B cell (primary cell): ENCODE measurements at places on chromosomes 5 and 9.
A peak's percentile ranks its signal among the peaks of the same experiment; 100 is the strongest.

DNA sequence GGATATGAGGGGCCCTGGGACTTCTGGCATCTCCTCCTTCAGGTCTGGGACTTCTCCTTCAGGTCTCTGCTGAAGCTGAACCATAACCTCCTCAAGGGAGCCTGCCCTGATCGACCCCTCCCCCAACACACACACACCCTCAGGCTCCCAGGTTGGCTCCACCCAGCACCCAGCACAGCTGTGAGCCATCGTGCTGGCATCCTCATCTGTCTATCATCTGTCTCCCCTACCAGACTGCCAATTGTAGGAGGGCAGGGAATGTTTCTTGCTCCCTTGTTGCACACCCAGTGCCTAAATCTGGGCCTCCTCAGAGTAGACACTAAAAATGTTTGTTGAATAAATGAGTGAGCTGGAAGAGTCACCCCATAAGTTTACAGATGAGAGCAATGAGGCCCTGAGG lies 71.4 kb downstream of the LRSAM1 start:
- DNase-seq, result no peak

DNA sequence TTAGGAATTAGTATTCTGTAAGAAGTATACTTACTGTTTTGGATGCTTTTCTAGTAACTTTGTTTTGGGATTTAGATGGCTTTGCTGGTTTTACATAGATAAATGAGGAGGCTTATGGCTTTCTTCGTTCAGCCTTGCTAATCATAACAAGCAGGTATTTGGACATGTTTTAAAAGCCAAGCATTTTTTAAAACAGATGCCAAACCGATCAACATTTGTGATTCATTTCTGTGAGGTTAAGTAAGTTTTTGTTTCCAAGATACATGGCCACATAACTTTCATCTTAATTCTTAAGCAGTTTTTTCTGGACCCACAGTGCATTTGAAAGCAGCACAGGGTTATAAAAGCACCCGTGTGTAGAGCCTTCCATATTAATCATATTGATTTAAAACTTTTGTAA lies 21.7 kb downstream of the TARS1 start:
- DNase-seq, result no peak

- DNase-seq, result no peak
These were observed 15.6 kb downstream of the LHX6 start for GRCh38 chr9:122213102-122213588.

DNA sequence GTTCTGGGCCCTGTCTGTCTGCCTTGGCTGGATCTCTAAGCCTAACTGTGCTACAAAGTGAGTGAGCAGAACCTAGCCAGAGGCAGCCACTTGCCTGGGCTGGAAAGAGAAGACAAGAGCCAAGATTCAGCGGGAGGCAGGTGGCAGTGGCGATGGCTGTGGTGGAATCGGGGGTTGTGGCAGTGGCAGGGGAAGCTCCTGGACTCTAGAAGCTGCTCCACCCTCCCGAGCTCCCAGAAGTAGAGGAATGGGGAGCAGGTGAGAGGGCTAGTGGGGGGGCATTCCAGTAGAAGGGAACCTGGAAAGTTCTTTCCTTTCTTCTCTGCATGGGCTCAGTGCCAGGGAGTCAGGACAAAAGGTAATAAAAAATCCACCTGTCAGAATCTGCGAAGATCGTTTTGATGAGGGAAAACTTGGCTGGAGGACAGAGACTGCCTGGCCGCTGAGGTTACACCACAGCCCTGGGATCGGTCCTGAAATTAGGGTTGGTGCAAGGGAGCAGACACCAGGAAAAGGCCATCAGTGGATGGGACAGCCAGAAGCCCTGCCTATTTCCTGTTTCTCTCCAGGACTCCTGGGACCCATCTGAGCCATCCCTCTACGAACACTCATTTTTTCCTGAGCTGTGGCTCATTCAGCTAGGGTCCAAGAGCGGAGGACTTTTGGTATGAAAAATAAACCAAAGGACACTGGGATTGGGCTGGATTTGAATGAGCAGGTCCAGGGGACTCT lies 1.6 kb downstream of the CRAT start:
- no peak for DNase-seq

DNA sequence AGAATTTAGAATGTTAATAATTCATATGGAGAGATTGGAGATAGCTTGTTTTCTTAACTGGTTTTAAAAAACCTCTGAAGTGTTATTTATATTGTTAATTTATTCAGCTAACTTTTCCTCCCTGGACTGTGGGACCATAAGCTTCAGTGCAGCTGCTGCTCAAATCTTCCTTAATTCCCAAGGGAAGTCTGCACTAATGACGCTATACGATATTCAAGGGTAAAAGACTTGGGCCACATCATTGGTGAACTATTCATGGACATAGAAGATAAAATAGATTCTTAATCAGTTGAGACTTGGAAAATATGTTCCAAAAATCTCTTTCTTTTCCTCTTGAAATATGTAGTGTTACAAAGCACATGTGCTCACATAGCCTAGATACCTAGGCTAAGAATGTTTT lies 31.1 kb upstream of the GAS1 start:
- DNase-seq, result no peak

DNA sequence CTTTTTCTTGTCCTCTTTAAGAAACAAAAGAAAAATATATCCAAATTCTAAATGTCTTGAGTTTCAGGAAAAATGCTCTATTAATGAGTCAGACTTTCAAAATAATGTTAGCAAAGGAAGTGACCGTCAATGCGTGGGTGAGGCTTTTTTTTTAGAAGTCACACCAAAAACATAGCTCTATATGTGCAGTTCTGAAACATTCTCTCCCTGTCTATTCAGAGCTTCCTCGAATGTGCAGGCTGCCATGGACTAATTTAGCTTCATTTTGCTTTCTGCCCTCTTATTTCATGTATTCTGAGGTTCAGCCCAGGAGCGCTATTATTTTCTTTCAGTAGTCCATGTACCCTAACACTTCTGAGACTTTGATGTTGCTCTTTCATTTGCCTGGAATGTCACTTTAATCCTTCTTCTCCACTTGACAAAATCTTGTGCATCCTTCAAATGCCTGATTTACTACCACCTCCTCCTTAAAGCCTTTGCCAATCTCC lies 72.5 kb upstream of the RASA1 start:
- DNase-seq, result no peak

GRCh38 chr5:124655921-124656511 lies 90.4 kb downstream of the ZNF608 start:
- peak; percentile 62 for DNase-seq

DNA sequence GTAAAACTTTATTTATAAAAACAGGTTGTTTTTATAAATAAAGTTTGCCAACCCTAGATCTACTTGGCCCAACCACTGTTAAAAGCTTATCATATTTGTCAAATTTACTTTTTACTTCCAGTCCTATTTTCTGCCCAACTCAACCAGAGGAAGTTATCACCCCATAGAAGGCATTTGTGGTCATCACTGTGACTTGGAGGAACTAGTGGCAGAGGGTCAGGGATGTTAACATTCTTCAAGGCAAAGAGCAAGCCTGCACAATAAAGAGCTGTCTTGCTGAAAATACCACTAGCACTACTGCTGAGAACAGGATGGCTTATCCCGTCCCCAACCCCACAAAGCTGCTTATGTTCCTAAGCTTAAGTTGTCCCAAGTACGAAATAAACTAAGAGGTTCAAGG lies 22.3 kb downstream of the TTC33 start:
- DNase-seq, result no peak

GRCh38 chr9:99294850-99295461 lies 72.9 kb downstream of the SEC61B start:
- no peak for DNase-seq

- no peak for DNase-seq
These were observed 183.5 kb downstream of the TRIM32 start for GRCh38 chr9:116870566-116870965.

DNA sequence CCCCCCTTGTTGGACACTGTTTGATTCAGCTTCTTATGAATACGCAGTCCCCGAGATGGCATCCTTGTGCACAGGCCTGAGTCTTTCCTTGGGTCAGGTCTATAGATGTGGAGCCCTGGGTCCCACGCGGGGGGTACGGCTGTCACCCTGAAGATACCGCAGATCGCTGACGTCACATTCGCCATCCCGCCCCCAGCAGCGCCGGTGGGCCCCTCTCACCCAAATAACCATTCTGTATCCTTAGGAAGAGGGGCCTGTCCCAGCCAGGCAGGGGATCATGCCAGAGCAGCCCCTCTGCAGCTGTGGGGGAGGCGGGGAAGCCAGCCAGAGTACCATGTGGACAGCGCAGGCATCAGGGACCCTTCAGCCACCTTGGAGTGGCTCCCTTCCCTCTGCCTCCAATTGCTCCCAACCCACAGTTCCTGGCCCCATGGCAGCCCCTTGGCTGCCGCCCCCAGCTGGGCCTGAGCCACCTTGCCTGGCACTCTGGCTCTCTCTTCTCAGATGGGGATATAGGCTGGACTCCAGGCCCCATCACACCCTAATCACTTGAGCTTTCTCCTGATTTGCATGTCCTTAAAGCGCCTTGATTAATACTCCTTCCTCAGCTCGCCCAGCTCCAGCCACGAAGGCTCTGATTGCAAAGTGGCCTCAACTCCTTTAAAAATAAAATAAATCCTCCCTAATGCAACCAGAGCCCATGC lies 189.8 kb downstream of the C9orf50 start:
- no peak for DNase-seq

DNA sequence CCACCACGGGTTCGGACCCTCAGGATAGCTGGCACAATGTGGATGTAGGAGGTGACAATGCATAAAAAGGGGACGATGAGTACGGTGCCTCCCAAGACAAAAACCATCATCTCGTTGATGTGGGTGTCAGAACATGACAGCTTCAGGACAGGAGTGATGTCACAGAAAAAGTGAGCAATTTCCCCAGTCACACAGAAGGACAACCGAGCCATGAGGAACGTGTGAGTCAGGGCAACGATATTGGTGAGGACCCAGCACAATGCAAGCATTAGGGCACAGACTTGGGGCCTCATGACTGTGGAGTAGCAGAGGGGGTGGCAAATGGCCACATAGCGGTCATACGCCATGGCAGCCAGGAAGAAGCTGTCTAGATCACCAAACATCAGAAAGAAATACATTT lies 491 bp downstream of the OR1N1 start:
- DNase-seq, result no peak
